ENCODE measurements at places on chromosomes 6 and 20.

DNA sequence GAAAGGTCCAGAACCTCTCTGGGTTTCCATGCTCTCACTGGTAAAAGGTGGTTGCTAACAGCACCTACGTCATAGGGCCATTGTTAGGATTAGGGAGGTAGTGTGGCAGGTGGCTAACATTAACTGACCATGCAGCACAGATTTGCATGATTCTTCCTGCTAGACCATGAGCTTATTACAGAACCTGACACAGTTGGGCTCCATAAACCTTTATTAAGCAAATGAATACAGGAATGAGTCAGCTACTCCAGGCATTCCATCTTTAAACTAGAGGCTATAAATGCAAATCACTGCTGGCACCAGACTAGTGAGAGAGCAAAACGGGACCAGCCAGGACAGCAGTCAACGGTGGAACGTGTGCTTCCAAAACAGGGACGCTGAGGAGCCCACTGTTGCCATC is 440.1 kb downstream of the PTPRT start:
- DNase-seq = no peak

DNA sequence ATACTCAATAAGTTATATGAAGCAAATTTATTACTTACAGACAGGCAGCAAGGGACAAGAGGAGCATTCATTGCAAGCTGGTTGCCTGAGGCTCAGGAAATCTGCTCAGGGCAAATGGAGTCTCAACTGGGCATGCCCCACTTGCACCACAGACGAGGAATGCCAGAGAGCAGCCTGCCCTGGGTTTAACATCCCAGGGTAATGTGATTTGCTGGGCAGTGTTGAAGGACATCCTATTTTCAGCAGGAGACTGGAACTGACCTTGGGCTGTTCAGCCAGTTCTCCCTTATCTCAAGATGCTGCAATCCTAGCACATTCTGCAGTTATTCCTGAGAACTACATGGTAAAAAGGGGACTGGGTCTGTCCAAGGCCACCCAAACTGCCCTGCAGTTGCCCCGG is 3.8 kb upstream of the ENTPD6 start:
- DNase-seq = no peak

GRCh38 chr6:85172705-85173104 is 277.2 kb upstream of the NT5E start:
- no peak for DNase-seq

GRCh38 chr20:2816583-2817340 is 598 bp downstream of the TMEM239 start:
- DNase-seq = no peak

Data from right kidney (tissue), 9 donors.